ENCODE measurements at places on chromosomes 1 and 21.

DNA sequence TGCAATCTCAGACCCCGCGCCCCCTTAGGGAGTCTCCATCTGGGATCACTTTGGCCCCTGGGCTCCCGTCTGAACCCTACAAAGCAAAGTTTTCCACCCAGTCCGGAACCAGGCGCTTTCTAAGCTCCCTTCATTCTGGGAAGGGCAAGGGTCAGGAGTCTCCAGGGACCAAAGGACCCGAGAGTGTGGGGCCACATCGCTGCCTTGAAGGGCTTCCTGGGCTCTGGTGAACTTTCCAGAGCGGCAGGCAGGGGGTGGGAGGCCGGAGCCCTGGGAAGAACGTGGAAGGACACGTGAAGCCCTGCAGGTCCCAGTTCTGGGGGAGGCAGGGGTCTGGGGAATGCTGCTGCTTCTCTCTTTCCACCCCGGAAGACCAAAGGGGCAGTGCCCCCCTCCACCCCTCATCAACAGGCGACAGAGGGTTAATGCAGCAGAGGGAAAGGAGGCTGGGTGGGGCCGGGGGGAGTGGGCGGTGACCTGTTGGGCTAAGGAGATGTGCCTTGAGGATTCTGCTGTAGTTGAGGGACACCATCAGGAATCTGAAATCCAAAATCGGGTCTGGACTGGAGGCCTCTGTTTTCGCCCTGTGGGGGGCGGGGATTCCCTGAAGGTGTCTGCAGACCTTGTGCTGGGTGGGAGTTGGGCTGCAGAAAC lies 734 bp downstream of the CDK18 start:
- no peak for DNase-seq

DNA sequence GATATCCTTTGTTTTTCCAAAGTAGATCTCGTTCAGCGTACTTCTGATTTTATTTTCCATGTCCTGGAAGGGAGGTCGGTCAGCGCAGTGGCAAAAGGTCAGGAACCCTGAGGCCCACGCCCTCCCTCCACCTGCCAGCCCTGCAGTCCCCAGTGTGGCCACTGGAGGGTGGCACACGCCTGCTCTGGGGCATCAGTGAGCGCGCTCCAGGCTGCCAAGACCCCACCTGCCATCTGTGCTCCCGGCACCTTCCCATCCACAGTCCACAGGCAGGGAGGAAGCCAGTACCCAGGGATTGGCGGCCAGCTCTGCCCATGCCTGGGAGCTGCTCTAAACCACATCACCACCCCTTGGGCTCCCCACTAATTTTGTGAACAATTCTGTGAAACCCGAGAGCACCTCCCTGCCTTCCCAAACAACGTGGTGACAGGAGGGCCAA lies 32.3 kb downstream of the SLC66A1 start:
- DNase-seq: peak; percentile 90

DNA sequence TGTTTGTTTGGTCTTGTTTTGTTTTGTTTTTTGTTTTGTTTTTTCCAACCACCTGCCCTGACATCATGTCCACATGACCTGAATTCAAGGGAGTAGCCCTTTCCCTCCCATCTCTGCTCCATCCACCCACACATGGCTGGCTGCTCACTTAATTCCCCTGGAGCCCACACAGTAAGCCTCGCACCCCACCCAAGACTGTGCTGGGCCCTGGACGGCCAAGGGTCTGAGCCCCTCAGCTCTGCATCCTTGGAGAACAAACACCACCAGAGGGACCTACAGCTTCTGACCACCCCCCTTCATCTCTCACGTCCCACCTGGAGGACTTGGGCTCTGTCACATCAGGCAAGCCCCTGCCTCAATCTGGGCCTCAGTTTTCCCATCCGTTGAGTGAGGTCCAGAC lies 39.1 kb downstream of the MATN1 start:
- no peak for DNase-seq

- no peak for DNase-seq
Observed at GRCh38 chr1:188904201-188904600, 1573.5 kb downstream of the BRINP3 start.

DNA sequence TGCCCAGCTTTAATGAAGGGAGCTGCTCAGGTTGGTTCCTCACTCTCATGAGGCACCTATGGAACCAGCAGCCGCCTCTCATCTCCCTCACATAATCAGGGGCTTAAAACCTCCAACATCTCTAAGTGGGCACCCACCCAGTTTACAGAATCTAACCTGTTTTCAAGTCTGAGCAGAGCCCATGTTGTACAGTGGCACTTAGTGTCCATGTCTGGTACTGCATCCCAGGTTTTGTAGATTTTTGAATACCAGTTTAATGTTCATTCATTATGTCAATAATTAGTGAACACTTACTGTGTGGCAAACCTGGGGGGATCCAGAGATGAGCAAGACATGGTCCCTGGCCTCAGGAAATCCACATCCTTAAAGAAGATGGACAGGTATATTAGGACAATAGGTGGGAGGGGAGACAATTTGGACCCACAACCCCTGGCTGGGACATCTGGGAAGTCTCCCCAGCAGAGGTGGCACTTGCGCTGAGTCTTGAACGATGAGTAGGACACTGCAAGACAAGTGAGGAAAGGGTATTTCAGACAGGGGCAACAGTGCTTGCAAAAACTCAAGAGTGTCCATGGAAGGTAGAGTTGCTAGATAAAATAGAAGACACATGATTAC lies 83.3 kb downstream of the LACTBL1 start:
- DNase-seq: no peak

Measured in H1 (cell line).